ENCODE measurements at places on chromosomes 7 and 10.

- DNase-seq, result no peak
These were observed 299.9 kb downstream of the GRID1 start for GRCh38 chr10:86066696-86067095.

DNA sequence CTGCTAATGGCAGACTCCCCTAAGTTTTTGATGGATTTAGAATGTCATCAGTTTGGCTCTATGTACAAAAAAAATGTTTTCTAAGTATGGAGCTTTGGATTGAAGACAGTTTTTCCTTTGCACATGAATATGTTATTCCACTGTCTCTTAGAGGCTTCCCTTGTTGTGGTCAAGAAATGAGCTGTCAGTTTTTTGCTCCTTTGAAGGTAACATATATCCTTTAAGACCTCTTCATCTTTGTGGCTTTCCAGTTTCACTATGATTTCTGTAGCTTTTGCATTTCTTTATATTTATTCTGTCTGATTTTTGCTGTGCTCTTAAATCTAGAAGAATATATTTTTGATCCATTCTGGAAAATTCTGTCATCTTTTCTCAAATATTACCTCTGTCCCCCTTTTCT lies 15.8 kb upstream of the ODAD2 start:
- DNase-seq, result no peak

GRCh38 chr7:26370011-26370410 lies 78.3 kb downstream of the SNX10 start:
- DNase-seq, result no peak

GRCh38 chr7:4103352-4104091 lies 578.6 kb upstream of the FOXK1 start:
- no peak for DNase-seq

- DNase-seq, result no peak
These were observed 143.0 kb downstream of the KIAA1217 start for GRCh38 chr10:24351961-24352360.

- DNase-seq, result no peak
These were observed 4.7 kb upstream of the HGF start for GRCh38 chr7:81774551-81774950.

- DNase-seq, result no peak
These were observed 31.2 kb downstream of the OSBPL3 start for GRCh38 chr7:24948739-24949138.

DNA sequence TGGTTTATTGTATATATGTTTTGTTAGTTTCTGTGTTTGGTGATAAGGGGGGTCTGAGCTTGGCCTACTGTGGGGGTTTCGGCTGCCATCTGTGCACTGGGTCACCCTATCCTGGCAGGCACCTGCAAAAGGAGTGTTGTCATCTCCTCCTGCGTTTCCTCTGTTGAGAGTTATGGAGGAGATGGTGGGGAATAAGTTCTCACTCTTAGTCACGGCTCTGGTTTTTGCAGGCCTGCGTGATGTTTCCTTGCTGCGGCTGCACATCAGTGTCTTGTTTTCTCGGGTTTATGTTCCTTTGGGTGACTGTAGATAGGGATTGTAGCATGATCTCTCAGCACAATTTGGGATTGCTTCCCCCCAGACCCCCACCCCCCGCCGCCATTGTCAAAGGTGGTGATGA lies 36.8 kb downstream of the CCM2 start:
- DNase-seq, result no peak

DNA sequence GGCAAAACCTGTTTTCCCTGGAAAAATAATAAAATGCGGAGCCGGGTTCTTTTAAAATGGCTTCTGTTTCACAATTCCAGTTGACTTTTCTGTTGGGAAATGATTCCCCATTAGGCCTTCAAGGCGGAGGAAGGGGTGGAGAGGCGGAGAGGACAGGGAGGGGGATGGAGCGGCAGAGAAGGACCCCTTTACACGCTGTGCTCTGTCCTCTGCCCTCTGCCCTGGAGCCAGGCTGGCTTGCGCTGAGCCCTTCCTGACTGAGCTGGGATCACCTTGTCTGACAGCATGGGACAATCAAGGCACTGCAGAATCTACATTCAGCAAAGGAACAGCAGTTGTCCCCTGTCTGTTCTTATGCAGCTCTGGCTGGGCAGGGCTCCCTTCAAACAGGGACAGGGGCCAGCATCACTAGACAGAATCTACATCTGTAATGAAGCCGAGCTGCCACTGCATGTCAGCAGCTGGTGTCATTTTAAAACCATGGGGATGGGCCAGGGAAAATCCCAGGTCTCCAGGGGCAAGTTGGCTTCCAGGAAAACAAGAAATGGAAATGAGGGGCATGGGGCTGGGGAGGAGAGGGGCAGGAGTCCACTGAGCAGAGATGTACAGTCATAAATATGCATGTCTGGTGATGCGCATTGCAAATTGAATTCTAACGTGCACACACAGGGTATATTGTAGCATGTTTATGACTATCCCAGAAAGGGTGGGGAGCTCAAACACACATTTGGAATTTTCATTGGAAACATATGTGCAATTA lies 120.0 kb downstream of the MKX start:
- DNase-seq, result no peak

DNA sequence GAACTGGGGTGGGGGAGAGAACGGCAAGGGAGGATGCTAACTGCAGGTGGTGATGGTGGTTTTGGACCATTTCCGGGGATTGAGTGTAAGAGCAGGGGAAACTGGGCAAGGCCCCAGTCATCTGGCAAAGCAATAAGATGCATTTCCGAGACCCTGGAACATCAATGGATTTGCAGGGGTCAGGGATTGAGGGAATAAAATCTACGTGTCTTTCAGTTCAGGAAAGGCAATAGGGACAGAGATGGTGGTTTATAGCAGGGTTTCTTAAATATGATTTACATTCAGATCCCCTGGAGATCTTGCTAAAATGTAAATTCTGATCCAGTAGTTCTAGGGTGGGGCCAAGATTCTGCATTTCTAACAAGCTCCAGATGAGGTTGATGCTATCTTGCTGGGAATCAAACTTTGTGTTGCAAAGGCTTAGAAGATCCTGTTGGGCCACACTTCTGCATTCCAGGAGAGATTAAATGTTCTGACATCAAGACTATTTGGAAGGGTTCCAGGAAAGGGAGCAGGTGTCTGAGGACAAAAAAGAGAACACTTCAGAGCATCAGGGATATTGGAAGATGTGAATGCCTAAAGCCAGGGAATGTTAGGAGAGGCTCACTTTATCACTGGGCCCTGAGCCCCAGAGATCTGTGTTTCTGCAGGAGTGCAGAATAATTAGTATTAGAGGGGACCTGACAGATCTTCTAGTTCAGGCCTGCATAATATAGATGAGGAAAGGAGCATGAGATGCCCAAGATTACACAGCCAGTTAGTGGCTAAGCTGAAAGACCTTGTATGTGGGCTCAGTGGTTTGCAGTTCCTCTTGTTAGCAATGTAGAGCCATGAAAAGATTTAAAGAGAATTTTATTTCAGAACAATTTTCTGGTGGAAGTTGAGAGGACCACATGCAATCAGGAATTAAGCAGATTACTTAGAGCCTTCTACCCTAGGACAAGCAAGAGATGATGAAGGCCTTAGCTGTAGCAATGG lies 32.4 kb downstream of the BLNK start:
- DNase-seq, result no peak

DNA sequence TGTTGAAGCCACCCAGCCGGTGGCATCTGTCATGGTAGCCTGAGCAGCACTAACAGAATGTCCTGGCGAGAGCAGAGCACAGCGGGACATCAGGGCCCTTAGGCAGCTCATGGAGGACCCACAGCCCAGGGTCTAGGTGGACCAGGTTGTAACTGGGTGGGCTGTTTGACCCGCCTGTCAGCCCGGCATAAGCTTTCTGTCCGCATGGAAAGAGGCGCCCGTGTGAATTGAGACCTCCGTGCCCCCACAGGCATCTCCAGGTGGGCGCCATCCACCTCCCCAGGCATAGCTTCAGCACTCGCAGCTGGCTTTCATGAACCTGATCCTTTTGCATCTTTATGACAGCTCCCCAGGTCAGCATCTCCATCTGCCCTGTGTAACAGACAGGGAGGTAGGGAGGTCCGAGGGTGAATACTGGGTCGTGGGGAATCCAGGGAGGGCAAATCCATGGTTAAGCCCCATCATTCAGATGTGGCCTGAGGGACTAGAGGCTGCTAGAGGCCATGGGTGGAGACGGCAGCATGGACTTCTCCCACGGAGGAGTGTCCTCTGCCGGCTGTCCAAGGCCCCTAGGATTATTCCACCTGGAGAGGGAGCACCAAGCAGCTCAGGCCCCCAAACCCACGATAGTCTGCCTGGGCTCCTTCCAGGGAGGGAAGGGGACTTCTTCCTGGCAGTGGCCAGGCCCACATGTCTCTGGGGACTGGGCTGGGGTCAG lies 371.6 kb upstream of the MKI67 start:
- no peak for DNase-seq

DNA sequence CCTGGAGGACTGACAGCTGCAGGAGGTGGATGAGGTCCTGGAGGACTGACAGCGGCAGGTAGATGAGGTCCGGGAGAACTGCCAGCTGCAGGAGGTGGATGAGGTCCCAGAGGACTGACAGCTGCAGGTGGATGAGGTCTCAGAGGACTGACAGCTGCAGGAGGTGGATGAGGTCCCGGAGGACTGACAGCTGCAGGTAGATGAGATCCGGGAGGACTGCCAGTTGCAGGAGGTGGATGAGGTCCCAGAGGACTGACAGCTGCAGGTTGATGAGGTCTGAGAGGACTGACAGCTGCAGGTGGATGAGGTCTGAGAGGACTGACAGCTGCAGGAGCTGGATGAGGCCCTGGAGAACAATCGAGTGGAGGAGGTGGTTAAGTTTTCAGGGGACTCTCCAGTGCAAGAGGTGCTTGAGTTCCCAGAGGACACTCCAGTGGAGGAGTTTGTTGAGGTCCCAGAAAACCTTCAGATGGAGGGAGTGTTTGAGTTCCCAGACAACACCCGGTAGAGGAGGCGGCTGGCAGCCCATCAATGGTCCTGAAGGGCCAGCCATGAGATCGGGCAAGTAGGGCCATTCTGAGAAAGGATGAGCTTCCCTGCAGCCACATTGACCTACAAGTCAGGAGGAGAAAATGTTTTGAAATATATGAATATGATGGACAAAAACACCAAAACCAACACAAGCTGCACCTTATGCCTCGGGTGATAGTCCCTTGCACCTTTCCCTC lies 4.7 kb upstream of the EIF5AL1 start:
- no peak for DNase-seq

- no peak for DNase-seq
These were observed 10.8 kb upstream of the CSGALNACT2 start for GRCh38 chr10:43127442-43127841.

GRCh38 chr10:84668186-84668763 lies 339.9 kb downstream of the CCSER2 start:
- no peak for DNase-seq
